Bone marrow (tissue), 2 donors: ENCODE measurements at places on chromosomes 3 and 15.

DNA sequence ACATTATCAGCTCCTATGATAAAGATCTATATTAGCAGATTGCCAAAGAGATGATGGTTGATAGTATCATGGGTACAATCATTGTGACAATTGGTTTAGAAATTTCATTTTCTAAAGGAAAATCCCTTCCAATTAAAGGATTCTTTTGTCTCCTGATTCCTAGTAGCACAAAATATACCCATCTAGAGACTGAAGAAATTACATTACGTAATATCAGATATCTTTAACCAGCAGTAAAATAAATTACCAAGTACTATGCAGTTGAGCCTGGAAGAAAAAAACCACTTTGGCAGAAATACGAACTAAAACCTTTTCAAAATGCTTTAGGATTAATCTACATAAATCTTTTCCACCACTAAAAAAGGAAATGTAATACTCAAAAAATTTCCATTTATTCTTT lies 35.6 kb upstream of the SHC4 start:
- no peak for DNase-seq

DNA sequence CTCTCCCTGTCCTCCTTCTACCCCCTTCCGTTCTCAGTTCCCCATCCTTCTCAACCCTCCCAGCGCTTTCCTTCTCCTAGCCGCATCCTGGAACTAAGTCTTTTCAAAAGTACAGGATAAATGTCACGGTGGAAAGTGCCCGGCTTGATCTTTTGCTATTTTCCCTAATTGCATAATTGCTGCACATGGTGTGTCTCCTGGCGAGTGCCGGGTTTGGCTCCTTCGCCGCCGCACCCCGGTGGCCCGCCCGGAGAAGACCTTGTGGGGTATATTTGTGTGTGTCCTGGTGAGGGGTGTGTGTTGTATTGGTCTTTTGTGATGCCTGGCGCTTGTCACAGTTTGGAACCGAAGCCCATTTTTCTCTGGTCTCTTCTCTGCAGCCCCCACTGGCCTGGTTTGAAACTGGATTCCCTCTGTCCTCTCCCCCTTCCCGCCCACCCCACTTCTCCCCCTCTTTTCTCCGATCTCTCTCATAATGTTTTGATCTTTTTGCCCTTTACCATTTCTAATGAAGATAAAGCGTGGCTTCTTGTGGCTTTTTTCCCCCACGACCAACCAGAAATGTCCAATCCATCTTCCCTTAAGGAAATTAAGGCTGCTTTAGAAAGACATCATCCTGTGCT lies 692 bp downstream of the UBE2E2 start:
- peak; percentile 35 for DNase-seq

GRCh38 chr3:58471025-58471887 lies 20.6 kb upstream of the KCTD6 start:
- DNase-seq: no peak

DNA sequence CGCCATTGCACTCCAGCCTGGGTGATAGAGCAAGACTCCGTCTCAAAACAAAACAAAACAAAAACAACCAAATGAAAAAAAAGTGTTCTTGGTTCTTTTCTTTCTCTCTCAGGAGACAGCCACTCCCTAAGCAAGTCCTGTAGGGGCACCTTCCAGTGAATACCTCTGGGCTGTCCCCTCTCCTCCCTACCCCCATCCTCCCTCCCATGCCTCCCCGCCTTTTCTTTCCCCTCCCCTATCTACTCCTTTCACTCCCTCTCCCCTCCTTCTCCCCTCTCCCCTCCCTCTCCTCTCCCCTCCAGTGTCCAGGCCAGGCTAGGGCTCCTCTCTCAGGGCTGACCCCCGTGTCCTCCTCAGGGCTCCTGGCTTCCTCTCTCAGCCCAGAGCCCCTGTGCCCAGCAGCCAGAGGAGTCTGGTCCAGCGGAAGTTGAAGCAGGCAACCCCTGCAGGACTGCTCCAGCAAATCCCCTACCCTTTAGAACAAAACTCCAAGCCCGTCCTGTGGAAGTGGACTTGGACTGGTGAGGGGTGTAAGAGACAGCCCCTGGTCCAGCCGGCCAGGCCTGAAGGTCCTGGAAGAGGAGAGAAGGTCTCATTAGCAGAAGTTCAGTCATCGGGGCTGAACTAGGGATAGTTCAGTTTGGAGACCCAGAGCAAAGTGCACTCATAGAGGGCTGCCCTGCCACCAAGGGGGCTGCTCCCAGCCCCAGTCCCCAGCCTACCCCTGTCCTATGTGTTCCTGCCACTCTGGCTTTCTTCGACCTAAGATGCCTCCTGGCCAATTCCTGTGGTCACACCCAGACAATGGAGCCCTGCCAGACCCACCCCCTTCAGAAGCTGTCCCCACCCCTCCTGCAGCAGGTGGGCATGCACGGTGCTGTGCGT lies 79.8 kb upstream of the IQSEC1 start:
- no peak for DNase-seq

DNA sequence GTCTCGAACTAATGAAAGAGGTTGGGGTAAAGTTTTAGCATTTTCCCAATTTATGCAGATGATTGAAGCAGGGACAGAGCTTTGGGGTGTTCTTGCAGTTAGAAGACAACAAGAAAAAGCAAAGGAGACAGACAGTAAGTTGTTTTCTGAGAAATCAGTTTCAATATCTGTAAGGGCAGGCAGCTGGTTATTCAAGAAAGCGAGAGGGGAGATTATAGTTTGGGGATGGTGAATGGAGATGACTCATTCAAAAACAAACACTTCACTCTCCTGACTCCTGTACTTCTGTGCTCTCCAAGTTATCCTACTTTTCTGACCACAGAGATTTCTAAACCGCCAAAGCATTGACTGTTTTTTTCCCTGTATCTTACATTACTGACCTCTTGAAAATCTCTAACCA lies 352.0 kb downstream of the GAP43 start:
- DNase-seq: no peak

DNA sequence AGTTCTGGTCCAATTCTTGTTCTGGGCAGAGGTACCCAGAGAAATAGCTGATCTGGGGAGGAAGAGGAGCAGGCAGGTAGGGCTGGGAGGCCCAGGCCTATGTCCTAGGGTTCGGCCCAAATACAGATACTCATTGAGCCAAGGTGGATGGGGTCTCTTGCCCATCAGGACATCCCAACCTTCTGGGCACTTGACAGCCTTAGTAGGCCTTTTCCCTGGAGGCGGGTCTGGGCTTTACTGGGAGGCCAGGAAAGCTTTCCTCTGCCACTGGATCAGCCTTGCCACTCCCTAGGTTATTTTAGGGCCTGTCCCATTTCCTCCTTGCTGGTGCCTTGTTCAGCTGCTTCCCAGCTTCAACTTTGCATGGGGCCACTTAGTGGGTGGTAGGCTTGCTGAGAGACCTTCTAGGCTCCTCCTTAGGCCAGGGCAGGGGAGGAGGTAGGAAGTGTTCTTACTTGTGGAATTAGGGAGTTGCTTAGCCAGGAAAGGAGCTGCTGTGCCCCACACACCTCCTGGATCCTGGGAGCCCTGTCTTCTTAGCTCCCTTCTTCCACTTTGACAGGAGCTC lies 9.7 kb downstream of the TEX264 start:
- no peak for DNase-seq

GRCh38 chr15:69469467-69470201 lies 17.0 kb downstream of the RPLP1 start:
- no peak for DNase-seq

GRCh38 chr3:414063-414462 lies 217.5 kb downstream of the CHL1 start:
- DNase-seq: no peak

DNA sequence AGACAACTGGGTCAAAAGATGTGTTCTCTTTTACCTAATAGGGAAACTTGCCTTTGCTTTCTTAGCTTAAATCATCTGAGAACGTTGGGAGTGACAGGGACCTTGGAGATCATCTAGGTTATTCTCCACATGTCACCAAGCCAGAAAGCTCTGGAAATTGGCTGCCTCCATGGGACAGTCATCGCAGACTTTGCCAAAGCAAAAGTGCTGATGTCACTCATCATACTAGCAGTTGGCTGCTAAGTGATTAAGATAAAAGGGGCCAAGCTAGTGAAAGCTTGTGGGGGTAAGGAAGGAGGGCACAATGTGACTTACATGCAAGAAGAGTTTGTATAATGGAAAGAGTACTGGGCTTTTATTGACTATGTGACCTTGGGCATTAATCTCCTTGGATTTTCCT lies 198.0 kb upstream of the PFN2 start:
- no peak for DNase-seq

DNA sequence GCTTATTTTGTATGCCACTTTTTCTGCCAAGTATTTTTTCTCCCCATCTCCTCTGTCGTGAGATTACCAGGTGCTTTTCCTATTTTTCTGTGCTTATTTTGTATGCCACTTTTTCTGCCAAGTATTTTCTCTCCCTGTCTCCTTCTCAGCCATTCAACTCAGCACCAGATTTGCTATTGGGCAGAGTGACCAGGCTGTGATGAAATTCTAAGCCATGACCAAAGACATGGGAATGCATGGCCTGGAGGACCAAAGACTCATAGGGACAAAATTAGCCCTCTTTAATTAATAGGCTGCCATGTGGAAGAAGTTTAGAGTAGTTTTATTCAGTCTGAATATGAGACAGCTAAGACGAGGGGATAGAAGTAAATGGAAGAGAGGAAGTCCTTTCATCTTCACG lies 257.4 kb downstream of the SQOR start:
- no peak for DNase-seq

DNA sequence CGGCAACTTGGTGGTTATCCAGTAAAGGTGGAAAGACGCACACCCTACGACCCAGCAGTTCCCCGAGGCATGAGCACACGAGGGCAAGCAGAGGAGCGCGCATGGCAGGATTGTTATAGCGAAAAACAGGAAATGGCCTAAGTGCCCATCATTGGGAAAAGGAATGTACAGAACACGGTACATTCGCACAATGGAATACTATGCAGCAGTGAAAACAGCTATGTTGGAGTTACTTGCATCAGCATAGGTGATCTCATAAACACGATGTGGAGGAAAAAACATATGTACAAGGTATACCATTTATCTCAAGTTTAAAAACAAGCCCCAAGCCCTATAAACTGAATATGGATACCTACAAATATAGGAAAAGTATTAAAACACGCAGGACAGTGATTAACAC lies 6.7 kb upstream of the LINGO1 start:
- DNase-seq: no peak

GRCh38 chr3:134481166-134481565 lies 4.6 kb downstream of the ANAPC13 start:
- DNase-seq: no peak

- DNase-seq: no peak
Measured at GRCh38 chr15:34031987-34032760, 6.8 kb downstream of the AVEN start.

DNA sequence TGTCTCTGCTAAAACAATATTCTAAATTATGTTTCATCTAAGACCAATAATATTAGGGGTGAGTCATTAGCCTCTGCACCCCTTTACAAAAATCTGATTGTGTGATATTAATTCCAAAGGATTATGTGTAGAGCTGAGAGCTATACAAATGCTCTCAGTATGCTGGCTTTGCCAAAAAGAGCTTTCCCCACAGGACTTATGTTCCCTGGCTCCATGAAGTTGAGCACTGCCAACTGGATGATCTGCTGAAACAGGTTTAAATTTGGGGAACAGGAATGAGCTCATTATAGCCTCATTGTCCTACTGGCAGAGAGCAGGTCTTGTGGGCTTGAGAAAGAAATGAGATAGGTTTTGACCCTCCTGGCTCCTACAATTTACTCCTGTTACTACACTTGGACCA lies 347.8 kb upstream of the LMCD1 start:
- DNase-seq: no peak

DNA sequence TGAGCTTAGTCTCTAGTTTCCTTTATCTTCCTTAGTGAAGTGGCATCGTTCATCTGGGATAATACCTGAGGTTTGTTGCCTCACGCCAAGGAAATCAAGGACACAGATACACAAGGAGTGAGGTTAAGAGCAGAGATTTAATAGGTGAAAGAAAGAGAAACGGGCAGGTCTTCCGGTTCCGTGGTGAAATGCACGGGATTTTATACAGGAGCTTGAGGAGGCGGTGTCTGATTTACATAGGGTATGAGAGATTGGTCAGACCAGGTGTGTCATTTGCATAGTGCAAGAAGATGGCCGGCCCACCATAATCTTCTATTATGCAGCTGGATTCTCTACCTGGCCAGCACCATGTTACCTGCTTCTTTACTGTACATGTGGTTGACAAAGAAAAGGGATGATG lies 17.2 kb downstream of the ARRDC4 start:
- DNase-seq: no peak

DNA sequence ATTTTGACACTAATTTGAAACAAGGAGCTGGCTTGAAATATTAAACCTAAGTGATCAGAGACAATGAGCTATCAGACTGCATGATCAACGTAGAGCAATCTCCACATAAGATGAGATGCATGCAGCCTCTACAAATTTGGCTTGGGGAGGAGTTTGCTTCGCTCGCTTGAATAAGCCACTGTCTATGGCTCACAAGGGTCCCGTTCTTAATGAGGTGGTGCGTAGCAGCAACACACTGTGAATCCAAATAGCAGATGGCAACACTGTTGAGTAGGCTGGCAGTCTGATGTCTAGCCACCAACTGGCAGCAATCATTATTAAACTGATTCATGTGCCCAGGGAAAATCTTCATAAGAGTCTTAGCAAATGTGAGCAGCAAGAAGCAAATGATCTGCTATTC lies 125.4 kb upstream of the CCDC54 start:
- no peak for DNase-seq
